Right kidney (tissue), 9 donors: ENCODE measurements at places on chromosomes 2 and 18.

- no peak for DNase-seq
Observed at GRCh38 chr2:223759569-223760430, 77.6 kb downstream of the AP1S3 start.

DNA sequence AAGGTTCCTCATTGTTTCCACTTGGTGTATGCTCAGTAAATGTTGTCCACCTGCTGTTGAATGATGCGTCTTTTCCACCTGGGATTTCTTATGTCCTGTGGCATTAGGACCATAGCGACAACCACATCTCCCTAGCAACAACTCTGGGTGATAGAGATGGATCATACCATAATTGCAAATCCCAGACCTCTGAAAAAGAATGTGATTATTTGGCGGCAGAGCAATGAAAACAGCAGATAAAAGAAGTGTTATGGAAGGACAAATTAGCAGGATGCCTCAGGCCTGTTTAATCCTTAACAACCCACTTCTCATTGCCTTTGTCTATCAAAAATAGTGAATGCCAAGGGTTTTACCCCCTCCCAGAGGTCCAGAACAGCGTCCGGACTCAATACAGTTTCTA is 278.9 kb downstream of the TSN start:
- DNase-seq: no peak

DNA sequence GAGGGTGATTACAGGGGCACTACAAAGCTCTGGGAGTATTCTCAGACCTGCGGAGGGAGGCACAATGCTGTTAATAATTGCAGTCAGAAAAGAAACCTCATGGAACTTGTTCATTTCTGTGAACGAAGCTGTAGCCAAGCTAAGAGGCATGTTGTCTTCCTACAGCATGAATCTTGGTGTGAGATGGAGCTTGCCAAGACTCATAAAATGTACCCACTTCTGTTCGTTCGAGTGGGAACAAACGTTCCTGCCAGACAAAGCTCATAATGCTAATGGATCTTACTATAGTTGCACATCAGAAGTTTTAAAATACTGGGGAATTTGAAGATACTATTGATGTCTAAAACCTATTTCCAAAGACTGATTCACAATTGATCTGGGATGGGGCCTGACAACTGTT is 489.1 kb downstream of the ZEB2 start:
- no peak for DNase-seq

GRCh38 chr2:48109491-48110204 is 203.3 kb upstream of the FBXO11 start:
- no peak for DNase-seq

GRCh38 chr2:104812286-104812685 is 41.6 kb upstream of the POU3F3 start:
- DNase-seq: no peak

- no peak for DNase-seq
Observed at GRCh38 chr2:157758586-157758985, 117.5 kb downstream of the ACVR1 start.

DNA sequence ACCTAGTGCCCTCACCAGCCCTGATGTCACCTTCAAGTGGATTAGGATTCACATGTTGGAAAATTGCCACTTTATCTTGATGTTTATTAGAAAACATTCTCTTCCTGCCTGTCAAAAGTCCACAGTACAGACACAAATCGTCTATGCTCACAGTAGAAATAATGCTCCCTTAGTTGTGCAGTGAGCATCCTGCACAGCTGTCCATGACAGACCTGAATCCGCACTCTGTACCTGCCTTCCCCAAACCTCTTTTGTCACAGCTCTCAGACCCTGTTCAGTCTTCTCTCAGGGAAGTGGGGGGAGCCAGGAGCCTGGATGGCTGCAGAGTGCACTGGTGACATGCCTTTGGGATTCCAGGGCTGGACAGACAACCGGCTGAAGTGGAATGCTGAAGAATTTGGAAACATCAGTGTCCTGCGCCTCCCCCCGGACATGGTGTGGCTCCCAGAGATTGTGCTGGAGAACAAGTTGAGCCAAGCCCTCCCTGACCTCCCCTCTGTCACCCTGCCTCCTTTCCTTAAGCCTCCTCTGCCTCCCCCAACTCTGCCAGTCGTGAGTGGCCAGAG is 2.0 kb downstream of the CHRND start:
- DNase-seq: no peak

GRCh38 chr2:215572341-215572848 is 136.5 kb upstream of the FN1 start:
- DNase-seq: no peak

- no peak for DNase-seq
Observed at GRCh38 chr2:61705625-61706024, 148.2 kb downstream of the FAM161A start.

GRCh38 chr2:229124136-229124535 is 147.0 kb downstream of the PID1 start:
- no peak for DNase-seq

DNA sequence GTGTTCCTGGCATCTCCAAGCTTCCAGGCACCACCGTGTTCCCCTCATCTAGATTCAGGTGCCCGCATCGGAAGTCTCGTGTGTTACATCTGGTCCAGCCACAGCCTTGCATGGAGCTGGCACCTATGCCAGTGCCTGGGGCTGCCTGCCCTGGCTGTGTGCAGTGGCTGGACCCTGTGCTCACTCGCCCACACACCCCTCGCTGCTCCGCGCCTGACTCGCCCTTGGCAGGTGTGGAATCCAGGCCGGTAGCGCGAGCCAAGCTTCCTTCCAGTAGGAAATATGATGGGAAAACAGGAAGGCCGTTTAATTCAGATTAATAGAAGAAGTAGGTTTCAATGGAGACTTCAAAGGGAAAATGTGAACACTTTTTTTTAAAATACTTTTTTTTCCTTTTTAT is 78.0 kb downstream of the PTPN4 start:
- DNase-seq: no peak

DNA sequence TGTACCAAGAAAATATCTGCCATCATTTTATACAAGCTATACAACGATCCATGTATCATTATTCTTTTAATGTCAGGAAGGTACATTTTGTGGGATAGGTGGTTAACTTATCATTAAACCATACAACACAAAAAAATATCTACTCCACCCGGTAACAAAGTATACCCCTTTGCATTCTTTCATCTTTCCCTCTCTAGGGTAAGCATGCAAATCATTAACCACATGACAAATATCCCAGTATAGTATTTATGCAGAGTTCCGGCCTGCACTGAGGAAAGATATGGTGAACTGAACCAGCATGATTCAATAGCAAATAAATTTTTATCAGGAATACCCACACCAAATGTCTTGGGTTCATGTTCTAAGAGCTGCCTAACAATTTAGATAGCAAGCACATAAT is 22.5 kb upstream of the SULT1C2 start:
- no peak for DNase-seq

- no peak for DNase-seq
Observed at GRCh38 chr2:17790536-17790935, 25.7 kb upstream of the MSGN1 start.

DNA sequence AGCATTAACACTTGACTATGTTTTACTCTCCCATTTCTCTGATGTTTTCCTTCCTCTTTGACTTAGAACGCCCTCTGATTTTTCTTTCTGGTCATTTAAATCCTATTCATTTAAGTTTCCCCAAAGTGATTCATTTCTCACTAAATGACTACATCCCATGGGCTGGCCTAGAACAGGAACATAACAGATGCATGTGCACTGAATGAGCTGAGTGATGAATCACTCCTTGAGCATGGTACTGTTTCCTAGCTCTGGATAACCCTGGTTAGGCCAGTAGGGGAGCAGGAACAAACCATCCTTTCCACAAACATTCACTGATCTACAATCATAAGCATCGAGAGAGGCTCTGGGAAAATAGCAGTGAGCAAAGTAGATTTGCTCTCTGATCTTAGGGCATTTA is 221.9 kb upstream of the SETBP1 start:
- no peak for DNase-seq

GRCh38 chr2:111618978-111619902 is 264.8 kb downstream of the ANAPC1 start:
- DNase-seq: no peak

- no peak for DNase-seq
Observed at GRCh38 chr2:161139098-161139987, 20.9 kb upstream of the TANK start.

DNA sequence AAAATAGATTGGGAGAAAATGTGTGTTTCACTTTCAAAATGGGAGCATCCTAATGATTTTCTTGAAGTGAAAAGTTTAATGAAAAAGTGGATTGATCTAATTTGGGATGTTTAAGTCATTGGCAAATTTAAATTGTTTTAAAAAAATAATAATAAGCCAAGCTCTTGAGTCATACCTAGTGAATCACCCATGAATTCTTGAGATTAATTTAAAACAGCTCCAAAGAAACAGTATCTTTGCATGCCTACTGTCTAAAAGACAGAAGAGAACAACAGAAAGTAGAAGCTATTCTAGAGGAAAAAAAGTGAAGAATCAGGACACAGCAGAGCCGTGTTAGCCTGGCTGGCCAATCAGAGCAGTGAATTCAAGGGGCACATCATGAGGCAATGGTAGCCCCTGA is 7.7 kb downstream of the ACVR1C start:
- no peak for DNase-seq

GRCh38 chr2:136383167-136383566 is 265.2 kb upstream of the CXCR4 start:
- DNase-seq: no peak

DNA sequence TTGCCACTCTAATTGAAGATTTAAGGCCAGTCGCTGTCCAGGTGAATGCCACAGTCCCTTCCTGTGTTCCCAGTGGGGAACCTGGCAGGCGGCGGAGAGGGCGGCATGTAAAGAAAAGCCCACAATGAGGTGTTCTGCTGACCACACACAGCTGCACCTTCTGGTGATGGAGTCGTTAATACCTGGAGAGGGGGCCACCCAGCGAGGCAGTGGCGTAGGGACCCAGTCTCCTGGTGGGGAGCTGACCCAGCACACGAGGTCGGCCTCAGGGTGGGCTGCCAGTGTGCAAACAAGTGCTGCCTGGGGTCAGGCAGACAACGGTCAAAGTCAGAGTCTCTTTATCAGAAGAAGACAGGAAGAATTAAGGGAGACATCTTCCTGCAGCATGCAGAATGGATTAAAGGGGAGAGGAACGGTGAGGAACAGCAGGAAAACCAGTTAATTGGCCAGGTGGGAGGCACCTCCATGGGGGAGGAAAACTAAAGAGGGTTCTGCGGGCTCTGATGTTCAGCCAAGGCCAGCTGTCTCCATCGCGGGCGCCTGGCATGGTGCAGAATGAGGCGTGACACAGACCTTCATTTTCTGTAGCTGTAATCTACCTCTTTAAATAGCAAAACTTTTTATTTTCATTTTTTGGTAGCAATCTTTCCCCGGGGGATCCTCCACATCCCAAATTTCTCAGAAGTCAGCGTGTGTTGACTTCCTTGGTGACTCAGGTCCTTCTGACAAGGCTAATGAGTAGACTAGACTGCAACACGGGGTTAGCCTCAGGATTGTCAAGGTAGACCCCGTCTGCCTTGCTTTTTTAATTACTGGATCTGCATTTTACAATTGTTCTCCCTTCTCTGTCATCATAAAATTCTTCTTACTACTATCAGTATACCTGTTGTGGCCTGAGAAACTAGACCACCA is 78.3 kb downstream of the SMAD7 start:
- DNase-seq: no peak

DNA sequence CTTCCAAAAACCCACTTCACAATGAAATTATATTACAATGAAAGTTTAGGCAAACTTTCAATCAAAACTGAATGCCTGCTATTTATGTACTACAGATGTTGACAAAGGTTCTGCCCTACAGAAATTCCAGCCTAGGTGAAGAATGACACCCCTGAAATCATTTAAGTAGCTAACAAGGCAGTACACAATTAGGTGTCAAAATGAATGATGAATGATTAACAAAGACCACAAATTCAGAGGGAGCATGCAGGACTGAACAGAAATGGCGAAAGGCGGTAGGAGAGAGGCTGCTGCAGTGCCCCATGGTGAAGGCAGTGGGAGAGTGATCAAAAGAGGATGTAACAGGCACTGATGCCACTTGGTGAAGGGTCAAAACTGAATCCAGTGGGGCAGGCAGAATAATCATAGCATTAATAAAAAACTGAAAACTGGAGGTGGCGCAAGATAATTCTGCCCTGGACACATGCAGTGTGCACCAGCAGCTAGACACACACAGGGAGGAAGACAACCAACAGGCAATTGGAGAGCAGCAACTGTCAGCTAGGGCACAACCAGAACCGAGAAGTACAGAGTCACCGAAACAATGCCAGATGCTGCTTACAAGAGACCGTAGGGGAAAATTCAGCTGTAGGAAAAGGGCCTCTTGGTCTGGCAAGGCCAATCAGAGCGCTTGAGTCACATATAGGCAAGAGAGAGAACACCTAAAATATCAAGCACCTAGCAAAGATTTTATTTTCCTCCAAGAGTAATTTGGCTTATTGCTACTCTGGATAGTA is 4.5 kb downstream of the TMEM131 start:
- no peak for DNase-seq

DNA sequence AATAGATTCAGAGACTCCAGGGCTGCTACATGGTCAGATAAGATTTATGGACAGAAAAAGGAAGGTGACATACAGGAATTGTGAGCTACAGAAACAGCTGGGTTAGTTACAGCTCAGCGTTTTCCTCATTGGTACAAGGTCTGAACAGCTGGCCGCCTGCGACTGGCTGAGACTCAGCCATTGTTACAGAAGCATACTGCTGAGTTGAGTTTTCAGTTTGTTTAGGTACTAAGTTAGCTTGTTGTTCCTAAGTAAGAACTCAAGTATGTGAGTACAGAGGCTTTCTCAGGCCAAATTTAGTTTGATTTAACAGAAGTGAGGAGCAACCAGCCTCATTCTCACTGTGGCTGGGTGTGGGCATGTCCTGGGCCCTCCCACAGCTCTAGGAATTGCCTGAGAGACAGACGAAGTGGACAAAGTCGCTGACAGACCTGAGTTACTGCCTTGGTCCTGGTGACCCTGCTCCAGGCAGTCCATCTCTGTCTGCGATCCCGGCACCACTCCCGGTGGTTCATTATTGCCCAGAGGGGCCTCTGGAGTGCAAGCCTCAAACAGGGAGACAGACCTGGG is 27.8 kb upstream of the RHOB start:
- DNase-seq: peak; percentile 55

DNA sequence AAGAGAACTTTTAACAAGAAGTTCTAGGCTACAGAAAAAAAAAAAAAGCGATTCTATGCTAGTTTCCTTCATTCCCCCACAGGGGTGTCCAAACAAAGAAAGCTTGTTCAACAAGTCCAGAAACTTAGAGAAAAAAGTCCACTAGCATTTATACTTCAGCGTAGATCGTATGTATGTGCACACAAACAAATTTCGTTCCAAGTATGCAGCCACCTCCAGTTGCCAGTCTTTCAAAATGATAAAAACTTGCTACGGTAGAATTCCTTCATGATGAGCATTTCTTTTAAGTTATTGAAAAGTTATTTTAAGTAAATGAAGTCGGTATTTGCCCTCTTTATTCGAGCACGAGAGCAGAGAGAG is 3.7 kb upstream of the OTX1 start:
- DNase-seq: no peak

DNA sequence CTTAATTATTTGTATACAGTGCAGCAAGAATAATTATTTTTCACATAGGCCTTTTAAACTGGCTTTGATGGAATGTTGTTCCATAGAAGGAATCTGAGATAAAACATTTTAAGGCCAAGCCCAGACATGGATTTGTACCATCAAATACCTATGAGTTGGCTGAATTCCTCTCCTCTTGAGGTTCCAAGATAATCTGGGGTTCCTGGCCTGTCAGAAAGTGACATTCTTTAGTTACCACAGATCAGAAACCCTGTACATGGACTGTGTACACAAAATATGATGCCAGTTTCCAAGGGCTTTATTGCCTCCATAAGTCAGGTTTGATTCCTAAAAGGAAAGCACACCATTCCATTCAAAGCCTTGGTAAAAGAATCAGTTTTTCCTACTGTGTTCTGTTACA is 1256.7 kb upstream of the NRXN1 start:
- DNase-seq: no peak

GRCh38 chr2:169662744-169663143 is 31.5 kb downstream of the CFAP210 start:
- DNase-seq: no peak
